ENCODE measurements at places on chromosomes 6 and 20.

- peak; percentile 64 for DNase-seq
Observed at GRCh38 chr20:37384683-37385174, 38.8 kb downstream of the SRC start.

DNA sequence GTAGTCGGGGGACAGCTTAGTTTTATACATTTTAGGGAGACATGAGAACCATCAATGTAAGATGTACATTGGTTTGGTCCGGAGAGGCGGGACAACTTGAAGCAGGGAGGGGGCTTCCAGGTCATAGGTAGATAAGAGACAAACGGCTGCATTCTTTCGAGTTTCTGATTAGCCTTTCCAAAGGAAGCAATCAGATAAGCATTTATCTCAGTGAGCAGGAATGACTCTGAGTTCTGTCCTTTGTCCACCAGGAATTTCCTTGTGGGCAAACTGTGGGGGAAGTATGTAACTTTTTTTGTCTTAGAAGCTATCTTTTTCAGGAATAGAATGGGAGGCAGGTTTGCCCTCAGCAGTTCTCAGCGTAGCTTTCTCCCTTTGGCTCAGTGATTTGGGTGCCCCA lies 1.4 kb downstream of the YTHDF1 start:
- no peak for DNase-seq

DNA sequence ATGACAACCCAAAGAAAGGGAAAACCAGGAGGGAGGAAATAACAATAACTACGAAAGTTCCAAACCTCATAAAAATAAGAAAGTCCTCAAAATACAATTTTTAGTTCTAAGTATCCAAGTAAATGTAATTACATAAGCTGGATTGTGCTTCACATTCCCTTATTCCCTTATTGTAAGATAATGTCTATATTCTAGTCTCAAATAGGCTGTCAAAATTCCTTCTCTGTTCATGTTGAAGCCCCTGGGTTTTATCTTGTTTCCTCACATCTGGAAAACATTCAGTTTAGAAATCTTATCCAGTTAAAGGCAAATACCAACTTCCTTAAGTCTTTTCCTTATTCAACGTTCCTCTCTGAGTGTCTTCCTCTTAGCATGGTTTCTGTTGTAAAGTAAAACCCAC lies 282.3 kb downstream of the CD109 start:
- DNase-seq: no peak

- no peak for DNase-seq
Observed at GRCh38 chr6:109478222-109478805, 4.7 kb downstream of the ZBTB24 start.

DNA sequence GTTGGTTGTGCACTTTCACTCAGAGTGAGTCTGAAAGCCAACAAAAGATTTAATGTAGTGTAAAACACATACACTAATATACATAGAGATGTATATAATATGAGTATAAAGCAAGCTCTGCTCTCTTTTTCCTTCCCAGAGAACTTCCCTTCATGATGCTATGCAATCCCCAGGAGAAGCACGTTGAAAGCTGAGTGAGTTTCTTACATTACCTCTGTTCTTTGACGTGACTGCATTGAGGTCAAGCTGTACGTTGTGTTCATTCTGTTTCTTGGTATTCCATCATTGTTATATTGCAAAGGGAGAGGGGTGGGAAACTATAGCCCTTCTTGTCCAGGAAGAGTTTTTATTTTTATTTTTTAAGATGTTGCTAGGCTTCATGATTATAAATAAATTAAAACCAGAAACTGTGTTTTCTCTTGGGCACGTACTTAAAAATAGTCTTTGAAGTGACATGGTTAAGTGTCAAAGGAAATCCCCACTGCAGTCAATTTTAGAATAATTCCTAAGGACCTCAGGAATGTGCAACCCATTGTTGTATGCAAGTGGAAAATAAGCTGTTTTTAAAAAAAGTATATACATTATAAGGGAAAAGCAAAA lies 651.0 kb downstream of the CD109 start:
- DNase-seq: no peak

- no peak for DNase-seq
Observed at GRCh38 chr20:50220894-50221365, 30.3 kb downstream of the CEBPB start.

DNA sequence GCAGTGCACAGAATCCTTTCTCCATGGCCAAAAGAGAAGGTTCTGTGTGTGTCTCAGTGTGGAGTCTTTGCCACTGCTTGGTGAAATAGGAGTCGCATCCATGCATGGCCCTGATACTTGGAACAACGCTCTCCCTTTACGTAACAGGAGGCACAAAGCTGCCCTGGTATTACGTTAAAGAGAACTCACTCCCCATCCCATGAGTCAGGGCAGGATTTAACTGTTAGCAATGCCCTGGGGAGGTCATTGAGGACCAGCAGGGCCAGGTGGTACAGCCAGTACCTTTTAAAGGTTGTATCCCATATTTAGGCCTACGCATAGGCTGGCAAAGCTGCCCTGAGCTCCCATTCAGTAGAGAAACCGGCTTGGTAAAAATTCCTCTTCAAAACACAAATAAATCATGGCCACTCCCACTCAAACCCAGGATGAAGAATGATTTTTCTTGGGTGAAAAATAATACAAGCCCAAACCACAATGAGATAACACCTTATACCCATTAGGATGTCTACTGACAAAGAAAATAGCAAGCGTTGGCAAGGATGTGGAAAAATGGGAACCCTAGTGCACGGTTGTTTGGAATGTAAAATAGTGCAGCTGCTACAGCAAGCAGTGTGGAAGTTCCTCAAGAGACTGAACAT lies 37.1 kb downstream of the MYLK4 start:
- no peak for DNase-seq

- DNase-seq: no peak
Observed at GRCh38 chr6:26225848-26226578, 138.8 kb downstream of the HFE start.

- DNase-seq: no peak
Observed at GRCh38 chr6:38054527-38055202, 235.1 kb downstream of the ZFAND3 start.

- no peak for DNase-seq
Observed at GRCh38 chr6:733431-734219, 40.7 kb upstream of the EXOC2 start.

GRCh38 chr20:17624551-17625245 lies 54.8 kb downstream of the DSTN start:
- DNase-seq: no peak

- no peak for DNase-seq
Observed at GRCh38 chr20:63156221-63156671, 59.7 kb downstream of the YTHDF1 start.

- no peak for DNase-seq
Observed at GRCh38 chr6:158031381-158032353, 50.0 kb downstream of the SYNJ2 start.

Data from activated CD4-positive, alpha-beta T cell treated with anti-CD3 and anti-CD28 coated beads, Interleukin-2, amount 50 U/mL, for 24 hours (primary cell).